ENCODE measurements at places on chromosomes 12 and 14.

DNA sequence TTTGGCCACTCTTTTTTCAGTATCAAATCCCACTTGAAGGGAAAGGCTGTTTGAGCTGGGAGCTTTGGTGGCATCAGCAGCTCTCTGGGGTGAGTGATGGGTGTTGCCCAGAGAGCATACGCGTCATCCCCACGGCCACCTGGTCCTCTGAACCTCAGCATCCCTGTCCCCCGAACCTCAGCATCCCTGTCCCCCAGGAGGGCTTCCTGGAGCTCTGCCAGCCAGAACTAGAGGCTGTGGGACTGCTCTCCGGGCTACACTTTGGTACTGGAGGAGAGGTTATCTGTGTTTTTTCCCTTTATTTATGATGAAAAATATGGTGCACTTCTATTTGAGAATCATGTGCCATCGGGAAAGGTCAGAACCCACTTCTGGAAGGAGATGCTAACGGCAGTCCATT, 131.5 kb upstream of the RTL1 start:
- DNase-seq: no peak

- peak; percentile 34 for DNase-seq
Observed at GRCh38 chr12:108825201-108825950, 32.0 kb downstream of the SSH1 start.

DNA sequence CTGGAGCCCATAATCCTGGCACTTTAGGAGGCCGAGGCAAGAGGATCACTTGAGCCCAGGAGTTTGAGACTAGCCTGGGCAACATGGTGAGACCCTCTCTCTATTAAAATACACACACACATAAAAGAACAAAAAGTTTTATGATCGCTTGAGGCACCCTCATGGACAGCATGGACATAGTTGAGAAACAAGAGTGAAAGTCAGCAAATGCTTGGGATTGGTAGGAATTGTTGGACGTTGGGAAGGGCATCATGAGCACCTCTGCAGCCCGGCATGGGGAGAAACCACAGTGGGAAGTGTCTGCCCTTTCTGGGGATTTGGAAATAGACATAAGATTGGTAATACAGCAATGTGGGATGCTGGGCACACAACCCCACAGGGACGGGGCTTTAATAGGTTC, 231.9 kb upstream of the FOXN3 start:
- no peak for DNase-seq

- no peak for DNase-seq
Observed at GRCh38 chr14:21579976-21580375, at the start of gene OR10G3. Gene OR10G3, minus strand, starts transcription at chr14:21580076. Its CDS starts 9,332 bp downstream, at chr14:21570744.

DNA sequence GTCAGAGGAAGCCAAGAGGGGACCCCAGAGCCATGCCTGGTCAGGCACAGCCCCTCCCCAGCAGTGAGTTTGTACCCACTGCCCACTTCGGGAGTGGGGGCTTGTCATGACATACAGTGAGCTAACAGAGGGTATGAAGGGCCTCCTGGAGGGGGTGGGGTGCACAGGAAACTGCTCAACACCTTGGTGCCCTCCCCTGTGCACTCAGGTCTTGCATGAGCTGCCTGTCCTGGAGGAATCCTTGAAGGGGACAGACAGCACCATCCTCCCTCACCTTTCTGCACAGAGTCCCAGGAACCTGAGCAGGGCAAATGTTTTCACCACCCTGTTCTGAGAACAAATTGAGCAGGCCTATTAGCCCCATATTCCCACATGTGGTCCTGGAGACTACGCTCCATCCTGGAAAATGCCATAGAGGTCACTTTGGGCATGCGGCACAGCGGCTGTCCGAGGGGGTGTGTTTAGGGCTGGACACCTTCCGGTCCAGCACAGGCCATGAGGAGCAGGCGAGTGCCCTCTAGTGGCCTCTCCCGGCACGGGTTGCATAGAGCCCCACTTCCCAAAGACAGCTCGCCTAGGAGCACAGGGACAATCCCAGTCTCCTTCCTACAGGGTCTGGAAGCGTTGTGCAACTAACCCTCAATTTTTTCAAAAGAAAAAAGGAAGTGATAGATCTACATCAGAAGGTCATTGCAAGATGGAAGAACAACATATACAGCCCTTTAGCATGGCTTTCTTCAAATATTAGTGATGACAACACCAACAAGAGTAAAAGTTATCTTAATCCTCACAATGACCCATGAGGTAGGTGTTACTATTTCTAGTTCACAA, 31.9 kb upstream of the ZFP36L1 start:
- peak; percentile 75 for DNase-seq

GRCh38 chr14:99177046-99177655, 94.8 kb downstream of the BCL11B start:
- DNase-seq: no peak

DNA sequence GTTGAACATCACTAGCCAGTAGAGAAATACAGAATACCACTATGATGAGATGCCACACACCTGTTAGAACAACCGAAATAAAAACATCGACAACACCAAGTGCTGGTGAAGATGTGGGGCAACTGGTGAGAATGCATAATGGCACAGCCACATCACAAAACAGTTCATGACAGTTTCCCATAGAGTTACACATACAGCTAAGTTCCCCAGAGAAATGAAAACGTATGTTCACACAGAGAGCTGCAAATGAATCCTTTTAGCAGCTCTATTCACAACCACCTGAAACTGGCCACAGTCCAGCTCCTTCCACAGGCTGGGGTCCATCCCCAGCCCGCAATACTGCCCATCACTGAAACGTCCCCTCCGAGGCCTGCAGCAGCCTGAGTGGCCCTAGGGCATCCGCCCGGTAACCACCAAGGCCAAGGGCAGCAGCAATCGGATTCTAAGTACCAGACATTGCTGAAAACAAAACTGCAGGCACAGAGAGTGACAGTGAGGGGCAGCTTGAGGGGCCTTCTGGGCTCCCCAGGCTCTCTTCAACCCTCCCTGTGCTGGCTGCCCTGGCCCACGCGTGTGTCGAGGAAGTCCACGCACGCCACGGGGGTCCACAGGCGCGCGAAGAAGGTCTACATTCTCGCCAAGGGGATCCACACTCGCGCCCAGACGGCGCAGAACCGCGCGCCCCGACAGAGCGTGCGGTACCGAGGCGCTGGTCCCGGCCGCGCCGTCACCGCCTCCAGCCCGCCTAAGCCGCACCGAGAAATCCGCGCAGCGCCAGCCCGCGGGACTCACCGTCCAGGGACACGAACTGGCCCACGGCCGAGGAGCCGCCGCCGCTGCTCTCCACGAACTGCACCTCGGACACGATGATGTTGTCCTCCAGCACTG, 903 bp downstream of the BRF1 start:
- DNase-seq: no peak

Data from KBM-7 (cell line).